ENCODE measurements at places on chromosomes 6 and 20.

- DNase-seq, result no peak
Observed at GRCh38 chr6:142485256-142485655, 183.4 kb downstream of the ADGRG6 start.

- DNase-seq, result no peak
Observed at GRCh38 chr20:34753706-34754461, 49.7 kb downstream of the TP53INP2 start.

GRCh38 chr6:100230953-100231316, 233.8 kb downstream of the SIM1 start:
- DNase-seq, result peak; percentile 46

DNA sequence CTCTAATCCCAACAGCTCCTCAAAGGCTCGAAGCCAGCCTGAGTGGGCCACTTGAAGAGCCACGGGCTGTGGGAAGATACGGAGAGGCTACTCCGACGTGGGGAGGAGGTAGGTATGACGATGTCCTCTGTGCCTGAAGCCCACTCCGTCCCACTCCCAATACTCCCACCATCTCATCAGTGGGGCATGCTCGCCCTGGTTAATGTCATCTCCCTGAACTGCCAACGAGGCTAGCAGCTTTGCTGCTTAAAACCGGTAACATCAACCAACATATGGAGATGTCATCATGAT, 11.1 kb downstream of the NRN1 start:
- no peak for DNase-seq

GRCh38 chr6:42453031-42453653, 1.4 kb upstream of the TRERF1 start:
- peak; percentile 29 for DNase-seq

GRCh38 chr6:125304970-125305660, 3.3 kb upstream of the HDDC2 start:
- DNase-seq, result no peak

- no peak for DNase-seq
Observed at GRCh38 chr20:46362921-46363867, 43.2 kb downstream of the ELMO2 start.

DNA sequence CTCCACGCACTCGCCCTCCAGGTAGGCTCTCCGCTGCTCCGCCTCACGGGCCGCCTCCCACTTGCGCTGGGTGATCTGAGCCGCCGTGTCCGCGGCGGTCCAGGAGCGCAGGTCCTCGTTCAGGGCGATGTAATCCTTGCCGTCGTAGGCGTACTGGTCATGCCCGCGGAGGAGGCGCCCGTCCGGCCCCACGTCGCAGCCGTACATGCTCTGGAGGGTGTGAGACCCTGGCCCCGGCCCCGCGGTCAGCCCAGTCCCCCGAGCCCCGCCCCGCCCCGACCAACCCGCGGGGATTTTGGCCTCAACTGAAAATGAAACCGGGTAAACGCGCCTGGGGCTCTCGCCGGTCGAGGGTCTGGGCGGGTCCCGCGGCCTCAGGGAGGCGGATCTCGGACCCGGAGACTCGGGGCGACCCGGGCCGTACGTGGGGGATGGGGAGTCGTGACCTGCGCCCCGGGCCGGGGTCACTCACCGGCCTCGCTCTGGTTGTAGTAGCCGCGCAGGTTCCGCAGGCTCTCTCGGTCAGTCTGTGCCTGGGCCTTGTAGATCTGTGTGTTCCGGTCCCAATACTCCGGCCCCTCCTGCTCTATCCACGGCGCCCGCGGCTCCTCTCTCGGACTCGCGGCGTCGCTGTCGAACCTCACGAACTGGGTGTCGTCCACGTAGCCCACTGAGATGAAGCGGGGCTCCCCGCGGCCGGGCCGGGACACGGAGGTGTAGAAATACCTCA, 598 bp downstream of the HLA-B start:
- DNase-seq, result no peak

GRCh38 chr6:142474531-142475289, 172.9 kb downstream of the ADGRG6 start:
- DNase-seq, result peak; percentile 61

GRCh38 chr6:30152910-30153610, 8.0 kb downstream of the TRIM10 start:
- no peak for DNase-seq

DNA sequence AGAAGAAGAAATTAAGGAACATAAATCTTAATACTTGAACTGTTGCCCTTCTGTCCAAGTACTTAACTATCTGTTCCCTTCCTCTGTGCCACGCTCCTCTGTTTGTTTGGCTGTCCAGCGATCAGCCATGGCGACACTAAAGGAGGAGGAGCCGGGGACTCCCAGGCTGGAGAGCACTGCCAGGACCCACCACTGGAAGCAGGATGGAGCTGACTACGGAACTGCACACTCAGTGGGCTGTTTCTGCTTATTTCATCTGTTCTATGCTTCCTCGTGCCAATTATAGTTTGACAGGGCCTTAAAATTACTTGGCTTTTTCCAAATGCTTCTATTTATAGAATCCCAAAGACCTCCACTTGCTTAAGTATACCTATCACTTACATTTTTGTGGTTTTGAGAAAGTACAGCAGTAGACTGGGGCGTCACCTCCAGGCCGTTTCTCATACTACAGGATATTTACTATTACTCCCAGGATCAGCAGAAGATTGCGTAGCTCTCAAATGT, 17.1 kb downstream of the IRF4 start:
- DNase-seq, result no peak

DNA sequence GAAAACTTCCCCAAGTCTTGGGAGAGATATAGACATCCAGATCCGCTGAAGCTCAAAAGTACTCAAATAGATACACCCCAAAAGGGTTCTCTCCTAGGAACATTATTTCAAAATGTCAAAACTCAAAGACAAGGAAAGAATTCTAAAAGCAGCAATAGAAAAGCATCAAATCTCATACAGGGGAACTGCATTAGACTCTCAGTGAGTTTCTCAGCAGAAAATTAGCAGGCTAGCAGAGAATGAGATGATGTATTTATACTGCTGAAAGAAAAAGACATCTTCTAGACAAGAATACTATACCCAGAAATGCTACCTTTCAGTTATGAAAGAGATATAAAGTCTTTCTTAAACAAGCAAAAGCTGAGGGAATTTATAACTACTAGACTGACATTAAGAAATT, 75.5 kb upstream of the RIMS1 start:
- DNase-seq, result no peak

DNA sequence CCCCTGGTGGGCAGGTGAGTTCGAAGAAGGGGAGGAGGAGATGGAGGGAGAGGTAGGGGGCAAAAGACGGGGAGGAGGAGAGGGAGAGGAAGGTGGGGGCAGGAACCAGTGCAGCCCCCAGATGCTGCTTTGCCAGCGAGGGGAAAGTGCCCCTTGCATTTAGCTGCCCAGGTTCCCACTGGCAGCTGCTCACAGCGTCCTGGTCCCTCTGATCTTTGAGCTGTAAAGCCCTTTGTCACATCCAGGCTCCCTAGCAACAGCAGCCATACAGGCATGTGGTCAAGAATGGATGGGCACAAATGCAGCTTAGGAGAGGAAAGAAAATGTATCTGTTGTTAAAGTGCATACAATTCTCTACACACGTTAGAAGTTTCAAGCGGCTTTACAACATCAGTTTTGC, 160.9 kb downstream of the CD83 start:
- no peak for DNase-seq

GRCh38 chr6:152356662-152357061, 280.5 kb downstream of the SYNE1 start:
- peak; percentile 33 for DNase-seq

DNA sequence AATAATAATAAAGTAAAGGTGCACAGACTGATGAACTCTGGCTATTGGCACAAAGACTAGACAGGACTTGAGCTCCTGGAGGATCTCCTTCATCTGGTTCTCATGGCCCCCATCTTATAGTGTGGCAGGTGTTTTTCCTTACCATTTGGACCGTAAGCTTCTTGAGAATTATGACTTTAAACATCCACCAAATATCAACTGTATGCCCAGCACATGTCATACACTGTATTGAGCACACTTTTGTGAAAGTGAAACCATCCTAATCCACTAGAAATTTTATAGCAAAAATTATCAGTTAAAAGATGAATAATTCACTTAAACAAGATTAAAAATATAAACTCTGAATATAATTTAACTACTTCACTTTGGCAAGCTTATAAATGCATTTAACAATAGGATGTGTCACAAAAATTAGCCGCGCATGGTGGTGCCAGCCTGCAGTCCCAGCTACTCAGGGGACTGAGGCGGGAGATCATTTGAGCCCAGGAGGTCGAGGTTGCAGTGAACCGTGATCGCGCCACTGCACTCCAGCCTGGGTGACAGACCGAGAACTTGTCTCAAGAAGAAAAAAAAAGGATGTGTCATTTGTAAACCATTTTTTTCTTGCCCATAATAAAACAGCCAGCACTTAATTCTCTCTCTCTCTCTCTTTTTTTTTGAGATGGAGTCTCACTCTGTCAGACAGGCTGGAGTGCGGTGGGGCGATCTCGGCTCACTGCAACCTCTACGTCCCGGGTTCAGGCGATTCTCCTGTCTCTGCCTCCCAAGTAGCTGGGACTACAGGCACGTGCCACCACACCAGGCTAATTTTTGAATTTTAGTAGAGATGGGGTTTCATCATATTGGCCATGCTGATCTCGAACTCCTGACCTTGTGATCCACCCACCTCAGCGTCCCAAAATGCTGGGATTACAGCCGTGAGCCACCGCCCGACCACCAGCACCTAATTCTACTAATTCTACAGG, 9.1 kb downstream of the HIVEP2 start:
- no peak for DNase-seq

- no peak for DNase-seq
Observed at GRCh38 chr20:49914310-49915117, 815 bp downstream of the SPATA2 start.

- no peak for DNase-seq
Observed at GRCh38 chr6:73747289-73747688, 51.3 kb downstream of the CD109 start.

- DNase-seq, result no peak
Observed at GRCh38 chr6:66964216-66964615, 1257.2 kb upstream of the EYS start.

DNA sequence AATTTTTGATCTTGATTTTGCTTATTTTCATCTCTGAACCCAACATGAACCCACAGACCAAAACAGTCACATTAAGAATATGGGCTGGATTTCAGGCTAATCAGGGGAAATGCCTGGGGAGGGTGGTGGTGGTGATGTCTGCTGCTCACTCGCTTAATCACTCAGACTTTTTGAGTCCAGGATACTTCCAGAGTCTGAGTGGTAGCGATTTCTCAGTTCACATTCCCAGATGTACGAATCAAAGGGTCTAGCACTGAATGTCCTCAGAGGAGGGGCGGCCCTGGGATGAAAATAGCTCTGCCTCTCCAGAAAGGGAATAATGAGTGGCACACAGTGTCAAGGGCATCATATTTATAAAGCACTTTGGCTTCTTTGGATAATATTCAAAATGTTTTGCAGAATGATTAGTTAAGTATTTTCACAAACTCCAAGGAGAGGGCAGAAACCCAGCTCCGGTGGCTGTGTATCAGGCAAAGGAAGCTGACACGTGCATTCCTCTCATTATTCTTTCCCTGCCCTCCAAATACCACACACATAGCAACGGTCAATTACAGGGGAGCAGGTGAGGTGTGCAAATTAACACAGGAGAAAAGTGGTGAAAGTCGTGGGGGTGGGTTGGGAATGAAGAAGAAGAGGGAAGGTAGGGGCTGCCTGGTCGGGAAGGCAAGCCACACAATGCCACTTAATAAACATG, 345.2 kb upstream of the RSPO3 start:
- no peak for DNase-seq

- no peak for DNase-seq
Observed at GRCh38 chr6:167416676-167417430, 92.0 kb downstream of the TTLL2 start.

DNA sequence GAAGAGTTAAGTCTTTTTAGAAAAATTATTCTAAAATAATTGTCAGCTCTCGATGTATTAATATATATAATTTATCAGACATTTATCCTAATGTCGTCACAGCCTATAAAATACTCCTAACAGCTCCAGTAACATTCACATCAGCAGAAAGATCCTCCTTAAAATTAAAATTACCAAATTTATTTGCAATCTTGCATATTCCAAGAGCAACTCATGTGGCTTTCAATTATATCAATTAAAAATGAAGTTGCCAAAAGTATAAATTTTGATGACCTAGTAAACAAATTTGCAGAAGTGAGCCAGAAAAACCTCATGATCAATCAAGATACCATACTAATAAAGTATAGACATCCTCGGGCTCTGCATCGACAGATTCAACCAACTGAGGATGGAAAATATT, 60.2 kb downstream of the IL20RA start:
- no peak for DNase-seq

DNA sequence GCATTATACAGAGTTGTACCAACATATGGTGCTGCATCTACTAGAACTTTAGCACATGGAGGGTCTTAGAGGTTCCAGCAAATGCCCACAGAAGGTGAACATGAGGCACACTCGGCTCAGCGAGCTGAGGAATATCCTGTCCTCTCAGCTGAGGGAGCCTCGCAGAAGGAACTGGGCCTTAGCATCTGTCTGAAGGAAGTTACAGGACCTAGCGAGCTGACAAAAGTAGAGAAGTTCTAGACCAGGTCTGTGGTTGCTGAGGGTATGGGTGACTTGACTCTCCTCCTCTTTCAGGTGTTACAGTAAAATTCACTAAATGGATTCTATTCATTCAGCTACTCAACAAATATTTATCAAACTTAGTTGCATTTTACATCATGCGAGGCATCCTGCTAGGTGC, 157.2 kb downstream of the ZDHHC14 start:
- DNase-seq, result no peak

- peak; percentile 71 for DNase-seq
Observed at GRCh38 chr6:4055420-4056041, 23.4 kb downstream of the FAM217A start.

DNA sequence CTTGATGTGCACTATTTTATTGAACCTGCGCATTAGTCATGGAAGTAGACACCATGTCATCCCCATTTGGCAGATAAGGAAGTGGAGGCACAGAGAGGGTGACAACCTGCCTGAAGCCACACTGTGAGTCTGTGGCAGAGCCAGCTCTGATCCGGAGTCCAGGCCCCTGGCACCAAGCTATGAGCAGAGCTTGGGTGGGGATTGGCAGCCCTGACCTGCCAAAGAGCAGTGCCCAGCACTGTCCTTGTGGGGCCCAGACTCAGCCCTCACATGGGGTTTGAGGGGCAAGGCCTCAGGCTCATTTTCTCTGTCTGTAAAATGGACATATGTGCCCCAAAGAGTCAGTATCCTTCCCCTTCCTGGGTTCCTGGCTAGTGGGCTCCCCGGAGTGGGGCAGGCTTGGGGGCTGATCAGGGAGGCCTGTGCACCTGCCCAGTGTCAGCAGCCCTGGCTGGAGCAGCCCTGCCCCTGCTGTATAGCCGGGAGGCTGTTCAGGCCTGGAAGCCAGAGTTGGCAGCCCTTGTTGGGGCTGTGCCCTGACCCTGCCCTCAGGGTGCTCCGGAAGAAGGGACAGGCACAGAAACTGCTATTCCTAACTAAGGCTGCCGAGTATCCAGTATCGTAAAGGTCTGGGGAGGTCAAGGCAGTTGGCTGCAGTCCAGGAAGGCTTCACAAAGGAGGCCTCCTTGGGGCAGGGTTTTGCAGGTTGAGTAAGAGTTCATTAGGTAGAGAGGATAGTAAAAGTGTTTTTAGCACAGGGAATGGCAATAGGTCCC, 38.7 kb downstream of the TGM2 start:
- no peak for DNase-seq

- DNase-seq, result no peak
Observed at GRCh38 chr6:92962846-92963245, 456.5 kb downstream of the EPHA7 start.

Measured in kidney capillary endothelial cell (primary cell).